CD4-positive, alpha-beta T cell treated with Interleukin-12 subunit alpha and Interleukin-12 subunit beta, for 1 hour (primary cell): ENCODE measurements at places on chromosomes 13 and 19.
A peak's percentile ranks its signal among the peaks of the same experiment; 100 is the strongest.

- no peak for DNase-seq
Observed at GRCh38 chr13:97425590-97425989, 8.4 kb upstream of the RAP2A start.

DNA sequence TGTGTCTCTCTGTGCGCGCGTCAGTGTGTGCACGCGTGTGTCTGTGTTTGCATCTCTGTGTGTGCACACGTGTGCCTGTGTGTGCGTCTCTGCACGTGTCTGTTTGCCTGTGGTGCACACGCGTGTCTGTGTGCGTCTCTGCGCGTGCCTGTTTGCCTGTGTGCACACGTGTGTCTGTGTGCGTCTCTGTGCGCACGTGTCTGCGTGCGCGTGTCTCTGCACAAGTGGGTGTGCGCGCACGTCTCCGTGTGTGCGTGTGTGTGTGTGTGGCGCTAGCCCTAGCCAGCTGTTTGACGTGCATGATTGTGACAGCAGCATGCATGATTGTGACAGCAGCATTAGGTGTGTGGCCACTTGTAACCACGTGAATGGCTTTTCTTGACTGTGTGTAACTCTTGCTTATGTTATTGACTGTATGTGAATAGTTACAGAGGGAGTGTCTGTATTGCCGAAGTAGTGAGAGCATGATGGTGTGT lies 31.1 kb downstream of the ZNF146 start:
- no peak for DNase-seq

- peak; percentile 47 for DNase-seq
Observed at GRCh38 chr19:49851456-49852259, 699 bp downstream of the PTOV1 start.

DNA sequence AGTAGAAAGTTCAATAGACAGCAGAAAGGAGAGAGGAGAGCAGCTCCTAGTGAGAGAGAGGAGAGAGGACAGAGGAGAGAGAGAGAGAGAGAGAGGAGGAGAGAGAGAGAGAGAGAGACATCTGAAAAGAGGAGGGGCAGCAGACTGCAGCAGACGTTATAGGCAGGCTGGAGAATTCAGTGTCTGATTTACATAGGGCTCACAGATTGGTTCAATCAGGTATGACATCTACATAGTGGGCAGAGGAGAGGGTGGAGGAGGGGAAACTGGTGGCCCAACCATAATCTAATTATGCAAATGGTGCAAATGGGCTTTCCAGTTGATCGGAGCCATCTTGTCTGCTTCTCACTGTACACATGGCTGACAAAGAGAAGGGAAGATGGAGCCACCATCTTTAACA lies 221.3 kb upstream of the TRPC4 start:
- no peak for DNase-seq

DNA sequence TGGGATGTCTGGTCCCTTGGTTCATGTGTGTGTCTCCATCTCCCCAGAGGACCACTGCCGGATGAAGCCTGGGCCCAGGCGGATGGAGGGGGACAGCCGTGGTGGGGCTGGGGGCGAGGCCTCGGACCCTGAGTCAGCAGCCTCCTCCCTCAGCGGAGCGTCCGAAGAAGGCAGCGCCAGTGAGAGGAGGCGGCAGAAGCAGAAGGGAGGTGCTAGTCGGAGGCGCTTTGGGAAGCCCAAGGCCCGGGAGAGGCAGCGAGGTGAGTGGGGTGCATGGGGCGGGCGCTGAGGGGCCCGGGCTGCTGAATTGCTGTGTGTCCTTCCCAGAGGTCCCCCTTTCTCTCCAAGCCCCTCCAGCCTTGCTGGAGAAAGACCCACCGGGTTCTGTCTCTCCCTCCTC lies 3.2 kb downstream of the CCDC106 start:
- DNase-seq: no peak
